ENCODE measurements at places on chromosomes 7 and 10. TPM values are rescaled to one million over a fixed set of nuclear protein-coding genes. Genes with fewer than 3 reads are reported as not detected.

FUOM gene
- total RNA-seq, result 6.1 TPM

PGAM2 gene
- 1.2 TPM for total RNA-seq

SUN3 gene
- total RNA-seq, result not detected

CDK1 gene
- 43.1 TPM for total RNA-seq

CYP3A5 gene
- not detected for total RNA-seq

GATA3 gene
- 0.06 TPM for total RNA-seq

ELN gene
- total RNA-seq, result 55.2 TPM

KLF14 gene
- total RNA-seq, result not detected

PDE1C gene
- total RNA-seq, result 0.56 TPM

CCSER2 gene
- 65.9 TPM for total RNA-seq

TES gene
- 45.2 TPM for total RNA-seq

ZNF853 gene
- 0.13 TPM for total RNA-seq

CPA2 gene
- total RNA-seq, result not detected

CAPZA2 gene
- 147 TPM for total RNA-seq

GIMAP4 gene
- 0.13 TPM for total RNA-seq

STYXL1 gene
- 44.9 TPM for total RNA-seq

ASB10 gene
- total RNA-seq, result not detected

THSD7A gene
- 1.1 TPM for total RNA-seq

PAX4 gene
- not detected for total RNA-seq

GPR26 gene
- total RNA-seq, result not detected

COL28A1 gene
- total RNA-seq, result 0.13 TPM

ADIRF gene
- total RNA-seq, result 936 TPM

COL17A1 gene
- 1.3 TPM for total RNA-seq

ZNF37A gene
- 9.9 TPM for total RNA-seq

LAMTOR4 gene
- 167 TPM for total RNA-seq

SH3PXD2A gene
- total RNA-seq, result 11.6 TPM

SPDYE9 gene
- total RNA-seq, result not detected

LDB3 gene
- 0.12 TPM for total RNA-seq

GNAT3 gene
- total RNA-seq, result not detected

NPFFR1 gene
- total RNA-seq, result under 0.01 TPM

ABCA13 gene
- under 0.01 TPM for total RNA-seq

VAX1 gene
- total RNA-seq, result not detected
